ENCODE measurements at places on chromosomes 5 and 9.

- peaks cover 10% of the 10 kb centered on the region for H3K4me1 ChIP-seq
- no peak overlapping the region for H3K27ac ChIP-seq
- no peaks in the 10 kb centered on the region for H3K36me3 ChIP-seq
- H3K27me3 ChIP-seq: no peaks in the 10 kb centered on the region
- no peak for DNase-seq
These were observed 46.8 kb upstream of the ANKRD55 start for GRCh38 chr5:56279979-56280378.

DNA sequence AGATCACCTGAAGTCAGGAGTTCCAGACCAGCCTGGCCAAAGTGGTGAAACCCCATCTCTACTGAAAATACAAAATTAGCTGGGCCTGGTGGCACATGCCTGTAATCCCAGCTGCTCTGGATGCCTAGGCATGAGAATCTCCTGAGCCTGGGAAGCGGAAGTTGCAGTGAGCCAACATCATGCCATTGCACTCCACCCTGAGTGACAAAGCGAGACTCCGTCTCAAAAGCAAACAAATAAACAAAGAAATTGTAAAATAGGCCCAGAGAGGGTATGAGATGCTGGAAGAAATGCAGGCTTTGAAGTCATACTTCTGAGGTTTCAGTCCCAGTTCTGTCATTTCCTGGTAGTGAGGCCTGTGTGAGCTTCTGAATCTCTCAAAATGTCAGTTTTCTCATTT is 5.3 kb upstream of the ARHGEF37 start:
- DNase-seq: no peak
- H3K4me3 ChIP-seq: no peak overlapping the region
- no peaks in the 10 kb centered on the region for H3K36me3 ChIP-seq

GRCh38 chr5:178372142-178372571 is 139.6 kb upstream of the PHYKPL start:
- DNase-seq: no peak
- H3K27ac ChIP-seq: peak overlapping the region; percentile 79
- H3K4me1 ChIP-seq: peaks cover 30% of the 10 kb centered on the region
- H3K36me3 ChIP-seq: no peaks in the 10 kb centered on the region
- no peak overlapping the region for H3K4me3 ChIP-seq
- H3K27me3 ChIP-seq: no peaks in the 10 kb centered on the region

DNA sequence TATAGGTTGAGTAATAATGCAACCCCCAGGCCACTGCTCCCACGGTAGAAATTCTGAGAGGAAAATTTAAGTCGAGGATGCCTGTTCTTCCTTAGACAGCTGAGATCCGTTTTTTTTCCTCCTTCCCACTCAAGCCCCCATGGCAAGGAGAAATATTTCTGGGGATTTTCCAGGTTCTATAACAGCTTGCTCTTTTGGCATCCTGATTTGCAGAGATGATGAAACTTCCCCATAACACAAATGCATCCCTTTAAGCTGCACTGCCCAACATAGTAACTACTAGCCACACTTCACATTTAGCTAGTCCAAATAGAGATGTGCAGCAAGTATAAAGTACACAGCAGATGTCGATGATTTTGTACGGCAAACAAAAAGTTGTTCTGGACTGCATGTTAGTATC is 32.5 kb upstream of the GNA14 start:
- no peaks in the 10 kb centered on the region for H3K36me3 ChIP-seq
- H3K27ac ChIP-seq: no peak overlapping the region
- no peak overlapping the region for H3K4me3 ChIP-seq
- no peaks in the 10 kb centered on the region for H3K27me3 ChIP-seq
- no peak for DNase-seq

DNA sequence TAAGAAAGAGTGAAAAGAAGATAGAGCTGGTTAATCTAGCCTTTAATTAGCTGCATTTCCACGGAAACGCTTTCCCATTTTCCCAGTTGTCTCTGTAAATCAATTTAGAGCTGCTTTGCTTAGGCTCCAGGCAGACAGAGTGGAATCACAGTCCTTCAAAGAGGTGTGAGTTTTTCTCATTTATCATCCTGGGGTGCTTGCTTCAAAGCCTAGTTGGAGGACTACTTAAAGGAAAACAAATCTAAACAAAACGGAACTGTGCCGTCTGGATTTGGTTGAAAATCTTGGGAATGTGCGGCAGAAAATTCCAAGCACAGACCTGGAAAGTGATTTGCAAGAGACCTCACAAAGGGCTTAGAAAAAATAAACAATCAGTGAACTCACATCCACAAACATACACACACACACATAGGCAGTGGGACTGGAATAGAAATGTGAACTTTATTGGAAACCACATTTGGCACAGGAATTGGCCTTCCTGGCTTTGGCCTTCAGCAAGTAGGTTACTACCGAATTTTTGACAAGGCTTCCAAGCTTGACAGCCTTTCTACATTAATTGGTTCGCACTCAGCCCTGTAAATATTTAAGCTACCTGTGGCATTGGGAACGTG is 235.2 kb upstream of the SLC24A2 start:
- H3K4me1 ChIP-seq: no peaks in the 10 kb centered on the region
- H3K36me3 ChIP-seq: no peaks in the 10 kb centered on the region
- no peaks in the 10 kb centered on the region for H3K27me3 ChIP-seq
- no peak overlapping the region for H3K4me3 ChIP-seq
- DNase-seq: no peak

GRCh38 chr5:150672237-150672883 is 11.3 kb downstream of the MYOZ3 start:
- peaks cover 8% of the 10 kb centered on the region for H3K36me3 ChIP-seq
- H3K4me1 ChIP-seq: peaks cover 33% of the 10 kb centered on the region
- H3K27me3 ChIP-seq: peaks cover 9% of the 10 kb centered on the region
- no peak for DNase-seq
- peak overlapping the region; percentile 25 for H3K27ac ChIP-seq

DNA sequence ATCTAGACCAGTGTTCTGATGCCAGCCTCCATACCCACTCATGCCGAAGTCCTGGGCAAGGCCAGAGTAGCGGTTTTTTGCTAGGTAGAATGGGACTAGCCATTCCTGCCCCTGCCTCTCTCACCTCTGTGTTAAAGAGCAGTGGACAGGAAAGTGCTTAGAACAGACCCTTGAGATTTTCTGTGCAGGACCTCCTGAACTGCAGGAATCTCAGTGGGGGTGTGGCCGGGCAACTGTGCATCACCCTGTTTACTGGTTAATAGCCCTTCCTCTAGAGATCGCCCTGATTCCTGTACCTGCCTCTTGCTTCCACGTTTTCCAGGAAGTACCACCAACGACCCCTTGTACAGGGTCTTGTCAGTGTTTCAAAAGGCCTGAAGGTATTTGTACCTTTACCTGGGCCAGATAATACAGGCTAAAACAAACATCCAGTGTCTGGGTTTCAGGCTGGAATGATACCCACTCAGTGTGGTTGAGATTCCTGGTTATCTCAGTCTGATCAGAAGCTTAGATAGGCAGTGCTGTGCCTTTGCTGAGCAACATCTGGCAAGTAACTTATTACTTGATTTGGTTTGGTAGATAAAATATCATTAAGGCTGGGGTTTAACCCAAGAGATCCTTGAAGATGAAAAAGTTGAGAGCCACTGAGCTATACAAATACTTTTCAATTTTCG is 65.9 kb downstream of the RGS3 start:
- H3K36me3 ChIP-seq: peaks cover 6% of the 10 kb centered on the region
- H3K4me1 ChIP-seq: peaks cover 26% of the 10 kb centered on the region
- DNase-seq: no peak
- H3K27ac ChIP-seq: no peak overlapping the region

DNA sequence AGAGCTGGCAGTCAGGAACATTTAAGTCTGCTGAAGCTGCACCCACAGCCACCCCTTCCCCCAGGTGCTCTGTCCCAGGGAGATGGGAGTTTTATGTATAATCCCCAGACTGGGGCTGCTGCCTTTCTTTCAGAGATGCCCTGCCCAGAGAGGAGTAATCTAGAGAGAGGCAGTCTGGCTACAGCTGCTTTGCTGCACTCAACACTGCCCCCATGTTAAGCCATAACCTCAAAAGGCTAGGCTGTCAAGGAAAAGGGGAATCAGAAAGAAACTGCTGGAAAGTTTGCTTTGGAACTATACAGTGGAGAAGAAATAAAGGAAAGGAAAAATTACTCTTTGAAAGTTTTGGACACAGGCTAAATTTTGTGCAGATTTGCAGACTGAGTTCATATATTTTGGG is 127.2 kb downstream of the MACIR start:
- H3K4me1 ChIP-seq: peaks cover 4% of the 10 kb centered on the region
- H3K36me3 ChIP-seq: no peaks in the 10 kb centered on the region
- no peak for DNase-seq
- no peak overlapping the region for H3K4me3 ChIP-seq
- H3K27me3 ChIP-seq: no peaks in the 10 kb centered on the region
- no peak overlapping the region for H3K27ac ChIP-seq

- H3K4me3 ChIP-seq: no peak overlapping the region
- H3K27me3 ChIP-seq: no peaks in the 10 kb centered on the region
- peaks cover 5% of the 10 kb centered on the region for H3K4me1 ChIP-seq
- no peak overlapping the region for H3K27ac ChIP-seq
- no peak for DNase-seq
These were observed 3.2 kb downstream of the SMIM15 start for GRCh38 chr5:61159070-61159469.

GRCh38 chr9:91809581-91810285 is 140.3 kb downstream of the ROR2 start:
- peaks cover 3% of the 10 kb centered on the region for H3K4me1 ChIP-seq
- H3K27me3 ChIP-seq: no peaks in the 10 kb centered on the region
- DNase-seq: no peak
- no peaks in the 10 kb centered on the region for H3K36me3 ChIP-seq
- no peak overlapping the region for H3K27ac ChIP-seq
